ENCODE measurements at places on chromosomes 6 and 20. TPM values are rescaled to one million over a fixed set of nuclear protein-coding genes. Genes with fewer than 3 reads are reported as not detected.

NKX2-4 gene
- not detected for total RNA-seq

BANF2 gene
- total RNA-seq: not detected

PTK7 gene
- total RNA-seq: 115 TPM

AAR2 gene
- total RNA-seq: 27.0 TPM

PTCRA gene
- total RNA-seq: not detected

HLA-E gene
- total RNA-seq: 50.8 TPM

BPIFA1 gene
- 0.69 TPM for total RNA-seq

PRL gene
- total RNA-seq: 0.48 TPM

LSM2 gene
- 74.5 TPM for total RNA-seq

MDFI gene
- 53.9 TPM for total RNA-seq

LGSN gene
- not detected for total RNA-seq

MRS2 gene
- total RNA-seq: 32.1 TPM

STMND1 gene
- total RNA-seq: 0.43 TPM

CPNE5 gene
- 0.72 TPM for total RNA-seq

PCMT1 gene
- 61.2 TPM for total RNA-seq

SLCO4A1 gene
- 5.3 TPM for total RNA-seq

- DNase-seq: no peak
Measured at GRCh38 chr6:26222571-26222970, 135.3 kb downstream of the HFE start.

- DNase-seq: no peak
Measured at GRCh38 chr6:14462566-14462965, 345.0 kb downstream of the CD83 start.

DNA sequence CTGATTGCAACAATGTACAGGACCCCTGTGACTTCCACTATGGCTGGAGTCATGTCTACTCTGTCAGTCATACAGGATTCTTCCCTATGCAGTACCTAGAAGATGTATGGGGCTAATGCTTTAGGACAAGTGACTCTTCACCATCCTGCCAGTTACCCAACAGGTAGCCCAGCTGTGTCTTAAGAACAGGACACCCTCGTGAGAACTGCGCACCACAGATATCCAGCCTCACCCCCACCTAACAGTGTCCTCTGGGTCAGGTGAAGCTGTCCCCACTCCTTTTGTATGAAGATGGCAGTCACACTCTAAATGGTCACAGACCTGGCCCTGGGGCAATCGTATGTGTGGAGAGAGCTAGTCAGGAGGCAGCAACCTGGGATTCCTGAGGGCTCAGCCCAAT, 191.6 kb downstream of the C6orf118 start:
- DNase-seq: no peak

DNA sequence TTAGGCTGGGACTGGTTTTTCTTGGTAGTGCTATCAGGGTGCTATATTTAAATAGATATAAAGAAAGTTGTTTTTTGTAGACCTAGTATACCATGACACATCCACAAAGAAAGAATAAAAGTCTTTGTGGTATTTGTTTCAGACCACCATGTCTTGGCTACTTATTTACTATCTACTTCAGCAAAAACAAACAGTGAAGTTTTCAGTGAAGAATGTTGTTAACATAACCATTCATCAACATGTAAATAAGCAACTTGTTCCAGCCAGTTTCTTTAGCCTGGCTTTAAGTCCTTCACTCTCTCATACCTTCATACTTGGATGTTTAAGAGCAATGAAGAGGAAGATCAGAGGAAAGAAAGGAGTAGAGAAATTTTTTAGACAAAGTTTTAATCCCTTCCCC, 624.1 kb downstream of the CD109 start:
- no peak for DNase-seq

DNA sequence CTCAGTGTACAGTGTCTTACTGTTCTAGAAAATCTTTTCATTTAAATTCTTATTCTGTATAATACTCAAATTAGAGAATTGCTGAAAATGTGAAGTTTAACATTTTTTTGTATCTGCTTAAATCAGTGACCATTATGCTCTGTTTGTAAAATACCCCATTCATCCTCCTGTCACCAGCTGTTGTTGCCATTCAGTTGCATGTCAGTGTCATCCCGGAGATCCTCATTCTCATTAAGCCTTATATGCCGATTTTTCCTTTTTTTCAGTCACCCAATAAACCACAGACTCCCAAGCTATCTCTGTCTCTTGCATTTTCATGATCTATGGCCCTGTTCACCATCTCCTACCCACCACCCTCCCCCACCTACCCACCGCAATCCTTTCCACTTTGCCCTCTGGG, 20.4 kb downstream of the GTF2H5 start:
- no peak for DNase-seq

GRCh38 chr20:3925899-3926638, 36.9 kb downstream of the PANK2 start:
- no peak for DNase-seq

DNA sequence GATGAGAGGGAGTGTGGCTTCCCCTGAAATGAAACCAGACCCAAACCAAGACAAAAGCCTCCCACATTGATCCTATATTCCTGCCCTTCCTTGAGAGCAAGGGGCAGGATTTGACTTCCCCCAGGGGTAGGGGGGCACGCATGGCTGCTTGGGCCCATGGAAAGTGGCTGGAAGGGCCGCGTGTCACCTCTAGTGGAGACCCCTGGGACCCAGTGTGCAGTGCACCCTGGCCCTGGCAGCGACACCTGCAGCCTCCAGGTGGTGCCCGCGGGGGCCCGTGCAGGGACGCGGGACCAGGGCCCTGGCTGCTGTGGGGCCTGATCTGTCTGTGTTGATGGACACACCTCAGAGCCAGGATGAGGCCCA, 18.0 kb upstream of the SLCO4A1 start:
- no peak for DNase-seq

- peak; percentile 53 for DNase-seq
Measured at GRCh38 chr20:58019850-58020625, 208.4 kb downstream of the ANKRD60 start.

GRCh38 chr6:90787446-90787845, 200.6 kb upstream of the MAP3K7 start:
- DNase-seq: no peak

- DNase-seq: no peak
Measured at GRCh38 chr6:108952776-108953486, 104.7 kb downstream of the ARMC2 start.

DNA sequence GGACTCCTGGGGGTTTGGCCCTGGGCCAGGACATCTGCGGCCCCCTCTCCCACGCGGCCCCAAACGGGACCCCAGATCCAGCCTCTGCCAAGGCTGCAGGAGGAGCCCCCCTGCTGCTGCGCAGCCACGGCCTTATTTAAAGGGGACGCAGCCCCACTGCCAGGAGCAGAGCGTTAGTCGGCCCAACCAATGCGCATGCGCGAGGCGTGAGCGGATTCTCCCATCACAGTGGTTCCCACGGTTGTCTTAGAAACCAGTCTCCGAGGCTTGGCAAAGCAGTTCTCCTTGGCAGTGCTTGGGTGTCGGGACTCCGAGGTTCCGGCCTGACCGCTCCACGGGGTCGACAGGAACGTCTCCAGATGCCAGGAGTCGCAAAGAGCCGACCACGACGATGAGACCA, 288.3 kb upstream of the ZNF337 start:
- DNase-seq: no peak

GRCh38 chr6:99287523-99287922, 62.0 kb downstream of the FAXC start:
- DNase-seq: no peak

GRCh38 chr6:41504466-41505121, 41.6 kb upstream of the FOXP4 start:
- DNase-seq: no peak

DNA sequence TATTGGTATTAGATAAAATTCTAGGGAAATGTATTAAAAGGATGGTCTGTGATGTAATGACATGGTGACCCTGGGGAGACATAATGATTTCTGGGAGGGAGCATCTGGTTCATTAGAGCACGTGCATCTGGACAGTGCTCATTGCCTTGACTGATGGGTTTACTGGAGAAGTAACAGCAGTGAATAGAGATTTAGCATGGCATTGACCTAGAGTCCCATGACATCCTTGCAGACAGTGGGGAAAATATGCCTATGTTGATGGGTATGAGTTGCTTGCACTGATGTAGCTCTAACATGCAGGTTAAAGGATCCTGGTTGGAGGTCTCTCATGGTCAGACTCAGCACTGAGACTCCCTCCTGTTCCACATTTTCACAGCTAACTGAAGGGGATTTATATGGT, 164.1 kb upstream of the OLIG3 start:
- no peak for DNase-seq

- no peak for DNase-seq
Measured at GRCh38 chr6:137259349-137259748, 40.2 kb upstream of the IFNGR1 start.

DNA sequence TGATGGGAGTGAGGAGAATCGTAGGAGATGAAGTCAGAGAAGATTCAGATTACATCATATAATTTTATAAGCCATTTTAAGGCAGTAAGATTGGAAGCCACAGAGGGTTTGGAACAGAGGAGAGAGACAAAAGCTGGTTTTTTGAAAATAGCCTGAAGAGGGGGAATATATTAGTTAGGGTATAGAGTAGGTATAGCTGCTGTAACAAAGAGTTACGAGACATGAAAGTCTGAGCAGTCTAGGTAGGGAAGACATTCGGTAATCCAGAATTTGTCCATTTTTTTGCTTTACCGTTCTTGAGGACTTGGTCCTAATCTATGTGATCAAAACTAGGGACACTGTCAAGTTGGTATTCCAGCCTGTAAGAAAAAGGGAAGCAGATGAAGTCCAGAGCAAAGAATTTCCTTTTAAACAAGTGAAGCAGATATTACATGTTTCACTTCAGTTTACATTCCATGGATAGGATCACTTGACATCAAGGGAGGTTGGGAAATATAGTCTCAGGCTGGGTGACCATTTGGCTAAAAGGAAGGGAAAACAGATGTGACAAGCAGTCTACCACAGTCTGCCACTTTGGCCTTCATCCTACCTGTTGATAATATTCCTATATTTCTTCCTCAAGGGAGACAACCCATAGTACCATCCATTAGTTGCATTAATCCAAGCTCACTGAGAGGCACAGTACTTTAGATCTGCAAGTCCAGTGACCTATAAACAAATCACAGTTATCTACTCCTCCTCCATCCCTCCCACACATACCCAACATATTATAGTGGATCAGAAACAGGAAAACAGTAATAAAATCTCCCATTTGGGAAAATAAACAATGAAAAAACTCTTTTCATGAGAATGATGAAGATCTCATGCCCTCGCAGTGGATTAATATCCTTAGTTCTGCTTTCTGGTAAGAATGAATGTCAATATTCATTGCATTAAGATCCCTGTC, 10.2 kb downstream of the FAM135A start:
- no peak for DNase-seq

DNA sequence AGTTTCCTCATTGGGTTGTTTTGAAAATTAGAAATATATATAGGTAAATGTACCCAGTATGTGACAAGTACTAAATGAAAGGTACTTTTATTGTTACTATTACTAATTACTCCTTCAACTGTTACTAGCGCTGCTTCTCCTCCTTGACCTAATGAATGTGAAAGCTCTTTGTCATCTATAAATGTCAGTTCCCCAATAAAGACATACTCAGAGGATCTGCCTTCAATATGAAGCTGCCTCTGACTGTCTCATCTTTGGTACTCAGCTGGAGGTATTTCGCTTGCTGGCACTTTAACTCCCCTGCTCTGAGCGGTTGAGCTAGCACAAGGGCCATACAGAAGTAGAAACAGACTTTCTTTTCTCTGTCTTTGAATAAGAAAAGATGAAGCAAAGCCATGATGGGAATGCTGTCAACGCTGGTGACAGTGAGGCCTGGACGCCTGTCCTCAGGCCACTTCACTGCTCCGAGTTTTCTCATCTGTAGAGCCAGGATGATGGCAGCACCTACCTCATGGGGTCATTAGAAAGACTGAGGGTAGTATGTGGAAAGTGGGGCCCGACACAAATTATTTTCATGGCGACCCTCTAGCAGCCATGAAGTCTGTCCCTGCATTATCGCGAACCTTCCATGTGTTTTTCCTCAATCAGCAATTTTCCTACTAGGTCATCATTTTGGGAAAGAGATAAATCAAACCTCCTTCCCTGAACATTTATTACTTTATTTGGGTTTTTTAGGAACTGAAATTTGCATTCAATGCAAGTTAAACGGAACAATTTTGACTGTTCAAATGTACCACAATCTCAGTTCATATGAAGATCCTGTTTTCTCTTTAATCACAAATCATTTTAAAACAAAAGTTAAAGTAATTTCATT, 55.9 kb upstream of the SNX9 start:
- DNase-seq: no peak

GRCh38 chr20:4635781-4636180, 85.9 kb upstream of the PRND start:
- DNase-seq: no peak

- no peak for DNase-seq
Measured at GRCh38 chr20:35767683-35768481, 3.9 kb upstream of the PHF20 start.

DNA sequence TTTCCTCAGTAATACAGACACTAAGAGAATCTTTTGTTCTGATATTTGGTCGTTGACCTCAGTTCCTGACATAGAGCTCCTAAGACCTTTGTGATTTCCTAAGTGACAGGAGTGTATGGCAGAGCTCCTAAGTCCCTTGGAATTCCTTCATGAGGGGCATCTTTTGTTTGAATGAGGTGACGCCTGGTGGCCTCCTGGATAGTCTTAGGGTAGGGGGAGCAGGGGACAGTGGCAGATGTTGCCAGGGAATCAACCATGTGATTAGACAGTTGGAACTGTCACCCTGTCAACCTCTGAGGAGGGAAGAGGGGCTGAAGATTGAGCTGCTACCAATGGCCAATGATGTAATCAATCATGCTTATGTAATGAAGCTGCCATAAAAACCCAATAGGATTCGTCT, 67.0 kb downstream of the DST start:
- DNase-seq: no peak
